HCT116 (cell line): ENCODE measurements at places on chromosomes 12 and 14. TPM values are rescaled to one million over a fixed set of nuclear protein-coding genes. Genes with fewer than 3 reads are reported as not detected.

Gene ZNF385A
- total RNA-seq: 34.7 TPM

GRCh38 chr14:37894463-37894862 is 299.0 kb downstream of the TTC6 start:
- no peak overlapping the region for H3K4me3 ChIP-seq
- DNase-seq: no peak
- H3K4me1 ChIP-seq: no peaks in the 10 kb centered on the region
- H3K27me3 ChIP-seq: no peaks in the 10 kb centered on the region
- no peaks in the 10 kb centered on the region for H3K36me3 ChIP-seq
- no peak overlapping the region for H3K27ac ChIP-seq

DNA sequence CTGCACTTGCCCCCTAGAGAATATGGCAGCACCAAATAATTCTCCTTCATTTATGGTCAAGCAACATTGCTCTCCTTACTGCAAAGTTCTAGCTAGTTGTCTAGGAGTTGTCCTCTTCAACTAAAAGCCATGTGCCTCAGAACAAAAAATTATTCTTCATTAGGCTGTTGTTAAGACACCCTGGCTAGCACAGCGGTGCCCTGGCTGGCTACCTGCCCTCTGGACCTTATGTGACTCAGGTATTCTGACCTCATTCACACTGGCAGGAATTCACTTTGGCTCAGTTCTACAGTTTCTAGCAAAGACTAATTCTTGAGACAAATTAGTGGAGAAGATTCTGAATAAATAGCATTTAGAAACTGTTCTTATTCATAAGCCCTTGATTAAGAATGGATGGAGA is 224.4 kb upstream of the KRR1 start:
- DNase-seq: no peak
- H3K4me3 ChIP-seq: no peak overlapping the region
- no peaks in the 10 kb centered on the region for H3K36me3 ChIP-seq
- H3K4me1 ChIP-seq: peaks cover 80% of the 10 kb centered on the region
- H3K27ac ChIP-seq: peak overlapping the region; percentile 90

Gene KRT6C
- not detected for total RNA-seq

Gene UNC79
- total RNA-seq: 0.10 TPM

DNA sequence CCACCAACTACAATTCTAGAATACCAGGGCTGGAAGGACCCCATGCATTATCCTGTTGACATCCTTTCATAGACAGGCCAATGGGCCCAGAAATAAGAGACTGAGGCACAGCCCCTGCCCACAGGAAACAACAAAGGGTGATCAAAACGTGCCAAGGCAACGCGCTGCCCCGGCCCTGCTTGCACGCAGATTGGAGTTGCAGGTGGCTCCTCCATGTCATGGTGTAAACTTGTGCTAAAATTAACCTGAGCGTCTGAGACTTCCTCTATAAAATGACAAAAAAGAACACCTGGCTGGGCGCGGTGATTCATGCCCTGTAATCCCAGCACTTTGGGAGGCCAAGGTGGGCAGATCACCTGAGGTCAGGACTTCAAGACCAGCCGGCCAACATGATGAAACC is 30.1 kb downstream of the SPRING1 start:
- no peaks in the 10 kb centered on the region for H3K27me3 ChIP-seq
- H3K36me3 ChIP-seq: no peaks in the 10 kb centered on the region
- no peak overlapping the region for H3K4me3 ChIP-seq

Gene FOXM1
- total RNA-seq: 85.1 TPM

DNA sequence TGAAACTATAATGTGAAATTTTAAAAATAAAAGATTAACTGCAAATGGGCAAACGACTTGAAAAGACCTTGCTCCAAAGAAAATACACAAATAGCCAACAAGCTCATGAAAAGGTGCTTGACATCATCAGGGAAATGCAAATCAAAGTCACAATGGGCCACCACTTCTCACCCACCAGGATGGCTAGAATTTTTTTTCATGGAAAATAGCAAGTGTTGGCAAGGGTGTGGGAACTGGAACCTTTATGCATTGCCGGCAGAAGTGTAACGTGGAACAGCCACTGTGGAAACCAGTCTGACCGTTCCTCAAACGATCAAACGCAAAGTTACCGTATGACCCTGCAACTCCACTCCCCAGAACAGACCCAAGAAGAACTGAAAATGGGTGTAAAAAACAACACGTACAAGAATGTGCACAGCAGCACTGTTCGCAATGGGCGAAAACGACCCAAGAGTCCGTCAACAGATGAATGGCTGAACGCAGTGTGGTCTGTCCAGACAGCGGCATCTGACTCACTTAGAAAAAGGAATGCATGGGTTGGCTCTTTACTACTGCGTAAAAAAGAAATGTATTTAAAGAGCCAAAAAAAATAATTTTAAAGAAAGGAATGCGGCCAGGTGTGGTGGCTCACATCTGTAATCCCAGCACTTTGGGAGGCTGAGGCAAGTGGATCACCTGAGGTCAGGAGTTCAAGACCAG is 40.2 kb downstream of the SCARB1 start:
- DNase-seq: no peak
- H3K4me1 ChIP-seq: peaks cover 15% of the 10 kb centered on the region
- H3K27me3 ChIP-seq: no peaks in the 10 kb centered on the region
- H3K36me3 ChIP-seq: no peaks in the 10 kb centered on the region

- H3K27ac ChIP-seq: no peak overlapping the region
- no peaks in the 10 kb centered on the region for H3K4me1 ChIP-seq
- no peaks in the 10 kb centered on the region for H3K36me3 ChIP-seq
Observed at GRCh38 chr12:102052192-102053061, 9.4 kb downstream of the WASHC3 start.

- 0 out of 2 replicates have a peak overlapping the region, but pooled peaks have one; percentile 8 for H3K27ac ChIP-seq
- H3K36me3 ChIP-seq: no peaks in the 10 kb centered on the region
- no peaks in the 10 kb centered on the region for H3K27me3 ChIP-seq
- peaks cover 20% of the 10 kb centered on the region for H3K4me1 ChIP-seq
- H3K4me3 ChIP-seq: peak overlapping the region; percentile 65; the same call in 1 of the 2 replicates
Observed at GRCh38 chr12:16349131-16349460, 1.7 kb downstream of the MGST1 start.

DNA sequence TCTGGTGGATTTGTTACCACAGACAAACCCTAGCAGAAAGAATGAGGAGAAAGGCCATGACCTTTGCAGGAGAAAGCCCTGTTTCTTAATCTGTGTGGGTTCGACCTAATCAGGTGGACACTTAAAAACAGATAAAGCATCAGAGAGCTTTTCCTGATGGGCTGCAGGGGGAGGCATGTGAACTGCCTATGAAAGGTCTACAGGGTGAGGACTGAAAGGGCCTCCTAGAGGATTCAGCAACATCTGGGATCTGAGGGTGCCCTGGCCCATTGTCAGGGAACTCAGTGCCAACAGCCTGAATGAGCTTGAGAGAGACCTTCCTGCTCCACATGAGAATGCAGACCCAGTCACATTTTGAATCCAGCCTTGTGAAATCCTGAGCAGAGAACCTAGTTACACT is 178.8 kb upstream of the DDHD1 start:
- no peak overlapping the region for H3K27ac ChIP-seq
- no peaks in the 10 kb centered on the region for H3K27me3 ChIP-seq
- no peak for DNase-seq
- H3K36me3 ChIP-seq: no peaks in the 10 kb centered on the region

GRCh38 chr14:99734406-99735051 is 50.4 kb downstream of the CYP46A1 start:
- H3K4me1 ChIP-seq: peaks cover 27% of the 10 kb centered on the region
- no peaks in the 10 kb centered on the region for H3K27me3 ChIP-seq
- no peak overlapping the region for H3K4me3 ChIP-seq
- H3K36me3 ChIP-seq: no peaks in the 10 kb centered on the region
- no peak overlapping the region for H3K27ac ChIP-seq

Gene PRB3
- total RNA-seq: not detected

Gene EXD2
- 20.2 TPM for total RNA-seq

Gene MFAP5
- not detected for total RNA-seq

GRCh38 chr12:106074361-106074705 is 64.4 kb downstream of the NUAK1 start:
- H3K4me3 ChIP-seq: no peak overlapping the region
- H3K4me1 ChIP-seq: peaks cover 11% of the 10 kb centered on the region
- DNase-seq: no peak
- H3K27ac ChIP-seq: no peak overlapping the region
- no peaks in the 10 kb centered on the region for H3K27me3 ChIP-seq

- no peaks in the 10 kb centered on the region for H3K27me3 ChIP-seq
- H3K36me3 ChIP-seq: no peaks in the 10 kb centered on the region; the same call in 1 of the 2 replicates
- no peak for DNase-seq
- H3K4me1 ChIP-seq: no peaks in the 10 kb centered on the region
- no peak overlapping the region for H3K4me3 ChIP-seq
Observed at GRCh38 chr14:103444837-103445524, 59.8 kb downstream of the MARK3 start.

DNA sequence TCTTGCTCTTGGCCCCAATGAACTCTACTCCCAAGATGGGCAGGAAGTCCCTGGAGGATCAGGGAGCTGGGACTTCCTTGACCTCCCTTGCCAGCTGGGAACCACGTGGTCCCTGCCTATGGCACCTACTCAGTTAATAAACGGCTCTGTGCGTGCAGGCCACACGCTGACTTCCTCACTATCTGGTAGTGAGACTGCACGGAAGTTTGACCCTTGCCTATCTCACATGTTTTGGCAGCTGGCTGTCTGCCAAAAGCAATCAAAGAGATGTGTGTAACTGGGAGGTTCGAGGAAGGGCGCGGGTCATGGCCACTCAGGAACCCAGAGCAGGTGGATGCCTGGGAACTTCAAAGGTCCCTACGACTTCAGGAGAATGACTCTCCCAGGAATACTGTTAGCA is 57.9 kb downstream of the RFLNA start:
- H3K4me1 ChIP-seq: no peaks in the 10 kb centered on the region
- no peak overlapping the region for H3K4me3 ChIP-seq

Gene TAS2R8
- not detected for total RNA-seq

DNA sequence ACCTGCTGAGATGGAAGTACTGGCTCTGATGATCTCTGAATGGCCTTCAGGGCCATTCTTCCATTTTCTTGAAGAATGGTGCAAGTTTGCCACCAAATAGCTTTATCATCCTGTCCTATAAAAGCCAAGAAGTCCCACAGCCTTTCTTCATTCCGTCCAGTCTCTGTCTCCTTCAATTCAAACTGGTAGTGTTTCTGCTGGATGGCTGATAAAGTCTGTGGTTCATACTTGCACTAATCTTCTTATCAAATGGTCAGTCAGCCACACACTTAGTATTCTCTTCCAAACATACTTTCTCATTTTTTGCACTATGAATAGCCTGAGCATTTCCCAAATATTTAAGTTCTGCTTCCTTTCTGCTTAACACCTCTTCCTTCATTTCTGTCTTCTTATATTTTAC is 39.4 kb upstream of the BEGAIN start:
- peaks cover 5% of the 10 kb centered on the region; the same call in 1 of the 2 replicates for H3K4me1 ChIP-seq
- no peaks in the 10 kb centered on the region for H3K36me3 ChIP-seq
- H3K27me3 ChIP-seq: no peaks in the 10 kb centered on the region
- no peak overlapping the region for H3K27ac ChIP-seq

DNA sequence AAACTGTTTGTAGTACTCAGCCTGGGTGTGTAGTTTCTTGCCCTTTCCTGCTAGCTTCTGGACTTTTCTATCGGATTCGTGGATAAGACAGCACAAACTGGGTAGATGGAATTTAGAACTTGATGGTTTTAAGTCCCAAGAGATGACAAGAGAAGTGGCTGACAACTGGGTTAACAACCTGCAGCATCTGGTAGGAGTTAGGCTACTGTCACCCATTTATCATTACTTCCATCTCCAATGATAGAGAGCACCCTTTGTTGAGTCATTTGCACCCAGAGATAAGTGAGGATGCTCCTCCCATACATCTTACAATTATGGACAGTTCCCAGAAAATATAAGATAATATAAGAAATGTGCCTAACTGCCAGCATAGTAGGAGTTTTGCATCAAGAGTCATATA is 50.2 kb upstream of the FLRT2 start:
- H3K27ac ChIP-seq: no peak overlapping the region
- H3K27me3 ChIP-seq: no peaks in the 10 kb centered on the region
- H3K36me3 ChIP-seq: no peaks in the 10 kb centered on the region
- H3K4me1 ChIP-seq: no peaks in the 10 kb centered on the region

- no peak overlapping the region for H3K4me3 ChIP-seq
- no peak overlapping the region for H3K27ac ChIP-seq
- no peaks in the 10 kb centered on the region for H3K27me3 ChIP-seq
- DNase-seq: no peak
- H3K36me3 ChIP-seq: peaks cover 8% of the 10 kb centered on the region
Observed at GRCh38 chr12:110157539-110157938, 33.4 kb downstream of the IFT81 start.

DNA sequence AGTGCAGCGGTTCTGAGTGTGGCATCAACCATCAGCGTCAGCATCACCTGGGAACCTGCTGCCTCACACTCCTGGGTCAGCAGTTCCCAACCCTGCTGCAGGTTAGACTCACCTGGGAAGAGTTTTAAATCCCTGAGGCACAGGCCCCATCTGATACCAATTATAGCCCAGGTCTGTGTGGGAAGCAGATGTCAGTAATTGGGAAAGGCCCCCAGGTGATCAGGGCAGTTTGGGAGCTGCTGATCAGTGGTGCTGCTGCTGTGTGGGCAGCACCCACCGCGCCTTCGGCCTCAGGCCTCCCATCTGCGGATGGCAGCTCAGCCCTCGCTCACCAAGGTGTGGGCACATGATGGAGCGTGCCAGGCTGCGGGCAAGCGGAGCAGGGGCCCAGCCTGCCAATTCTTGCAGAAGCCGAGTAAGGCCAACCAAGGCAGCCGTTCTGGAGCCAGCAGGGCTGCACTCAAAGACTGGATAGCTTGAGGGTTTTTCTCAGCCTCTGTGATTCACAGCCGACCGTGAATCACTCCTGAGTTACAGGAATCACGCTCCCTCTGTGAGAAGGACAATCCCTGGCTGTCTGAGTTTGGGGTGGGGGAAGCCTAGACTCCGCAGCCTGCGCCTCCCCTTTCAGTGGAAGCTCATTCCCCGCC is 155.6 kb upstream of the SFSWAP start:
- no peak overlapping the region for H3K4me3 ChIP-seq
- no peaks in the 10 kb centered on the region for H3K36me3 ChIP-seq
- H3K27me3 ChIP-seq: no peaks in the 10 kb centered on the region

- no peak overlapping the region for H3K4me3 ChIP-seq
- H3K4me1 ChIP-seq: no peaks in the 10 kb centered on the region
- DNase-seq: peak; percentile 78
- H3K27me3 ChIP-seq: no peaks in the 10 kb centered on the region
- no peaks in the 10 kb centered on the region for H3K36me3 ChIP-seq
- H3K27ac ChIP-seq: no peak overlapping the region
Observed at GRCh38 chr12:16939871-16940306, 333.9 kb upstream of the LMO3 start.

DNA sequence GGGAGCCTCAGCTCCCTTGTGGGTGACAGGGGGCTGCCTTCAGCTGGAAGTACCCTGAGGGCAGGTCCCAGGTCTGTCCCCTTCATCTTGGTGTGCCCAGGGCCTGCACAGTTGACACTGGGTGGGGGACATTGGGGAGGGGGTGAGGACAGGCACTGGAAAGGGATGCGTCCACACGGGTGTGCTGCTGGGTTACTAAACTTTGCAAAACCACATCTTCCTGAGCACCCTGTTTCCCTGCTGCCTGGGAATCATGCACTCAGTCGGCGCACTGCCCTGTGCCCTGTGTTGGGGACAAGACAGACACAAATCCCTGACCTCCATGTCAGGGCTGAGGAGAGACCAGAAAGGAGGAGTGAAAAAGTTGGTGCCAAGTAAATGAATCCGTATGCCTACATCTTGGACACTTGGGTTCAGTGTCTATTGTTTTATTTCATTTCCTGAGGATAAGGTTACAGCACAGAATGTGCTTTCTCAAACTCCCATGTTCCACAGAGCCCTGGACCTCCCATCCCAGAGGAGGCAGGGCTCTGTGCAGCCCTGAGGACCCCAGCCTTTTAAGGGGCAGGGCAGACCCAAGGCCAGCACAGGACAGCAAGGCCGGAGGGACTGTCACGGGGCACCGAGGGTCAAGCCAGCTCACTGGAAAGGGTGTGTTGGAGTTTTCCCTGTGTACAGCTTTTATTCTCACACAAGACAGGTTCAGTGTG is 2.9 kb upstream of the SLC25A29 start:
- no peaks in the 10 kb centered on the region for H3K36me3 ChIP-seq
- DNase-seq: no peak
- H3K27me3 ChIP-seq: no peaks in the 10 kb centered on the region
- H3K4me1 ChIP-seq: peaks cover 20% of the 10 kb centered on the region
- H3K4me3 ChIP-seq: no peak overlapping the region
